ENCODE measurements at places on chromosomes 5 and 9. TPM values are rescaled to one million over a fixed set of nuclear protein-coding genes. Genes with fewer than 3 reads are reported as not detected.

SLC34A1 gene
- total RNA-seq, result not detected

LEAP2 gene
- 0.16 TPM for total RNA-seq

NR4A3 gene
- total RNA-seq, result under 0.01 TPM

INSL4 gene
- total RNA-seq, result not detected

FOXD4L6 gene
- not detected for total RNA-seq

PCDHB10 gene
- 0.16 TPM for total RNA-seq

LHX3 gene
- not detected for total RNA-seq

NR5A1 gene
- total RNA-seq, result not detected

CXXC5 gene
- total RNA-seq, result 58.2 TPM

PTPA gene
- 141 TPM for total RNA-seq

GBGT1 gene
- total RNA-seq, result 4.1 TPM

TLX3 gene
- not detected for total RNA-seq

TICAM2 gene
- total RNA-seq, result 1.8 TPM

ATP6V1G1 gene
- total RNA-seq, result 156 TPM

CNTNAP3B gene
- total RNA-seq, result 4.5 TPM

WNK2 gene
- total RNA-seq, result not detected

EQTN gene
- not detected for total RNA-seq

SLCO4C1 gene
- total RNA-seq, result under 0.01 TPM

C5orf58 gene
- not detected for total RNA-seq

TAF11L5 gene
- total RNA-seq, result not detected

IL5 gene
- total RNA-seq, result not detected

PCDH1 gene
- total RNA-seq, result 14.8 TPM

IL3 gene
- total RNA-seq, result not detected

ACTL7A gene
- total RNA-seq, result not detected

HK3 gene
- 0.65 TPM for total RNA-seq

PRSS3 gene
- total RNA-seq, result 8.1 TPM

CRHBP gene
- total RNA-seq, result 13.8 TPM

ZBTB34 gene
- 6.1 TPM for total RNA-seq

ROR2 gene
- total RNA-seq, result 33.4 TPM

MRPS2 gene
- 62.5 TPM for total RNA-seq

TPPP gene
- total RNA-seq, result 0.72 TPM

TEX48 gene
- not detected for total RNA-seq

TMC1 gene
- total RNA-seq, result not detected

ARL14EPL gene
- not detected for total RNA-seq

SOX30 gene
- not detected for total RNA-seq

GLRA1 gene
- not detected for total RNA-seq

LHX6 gene
- 1.8 TPM for total RNA-seq

NAIP gene
- 0.81 TPM for total RNA-seq

LRRC19 gene
- total RNA-seq, result not detected

OR1J2 gene
- total RNA-seq, result not detected

All from cardiac atrium fibroblast (primary cell).